RWPE2 (cell line): ENCODE measurements at places on chromosomes 2 and 18.

DNA sequence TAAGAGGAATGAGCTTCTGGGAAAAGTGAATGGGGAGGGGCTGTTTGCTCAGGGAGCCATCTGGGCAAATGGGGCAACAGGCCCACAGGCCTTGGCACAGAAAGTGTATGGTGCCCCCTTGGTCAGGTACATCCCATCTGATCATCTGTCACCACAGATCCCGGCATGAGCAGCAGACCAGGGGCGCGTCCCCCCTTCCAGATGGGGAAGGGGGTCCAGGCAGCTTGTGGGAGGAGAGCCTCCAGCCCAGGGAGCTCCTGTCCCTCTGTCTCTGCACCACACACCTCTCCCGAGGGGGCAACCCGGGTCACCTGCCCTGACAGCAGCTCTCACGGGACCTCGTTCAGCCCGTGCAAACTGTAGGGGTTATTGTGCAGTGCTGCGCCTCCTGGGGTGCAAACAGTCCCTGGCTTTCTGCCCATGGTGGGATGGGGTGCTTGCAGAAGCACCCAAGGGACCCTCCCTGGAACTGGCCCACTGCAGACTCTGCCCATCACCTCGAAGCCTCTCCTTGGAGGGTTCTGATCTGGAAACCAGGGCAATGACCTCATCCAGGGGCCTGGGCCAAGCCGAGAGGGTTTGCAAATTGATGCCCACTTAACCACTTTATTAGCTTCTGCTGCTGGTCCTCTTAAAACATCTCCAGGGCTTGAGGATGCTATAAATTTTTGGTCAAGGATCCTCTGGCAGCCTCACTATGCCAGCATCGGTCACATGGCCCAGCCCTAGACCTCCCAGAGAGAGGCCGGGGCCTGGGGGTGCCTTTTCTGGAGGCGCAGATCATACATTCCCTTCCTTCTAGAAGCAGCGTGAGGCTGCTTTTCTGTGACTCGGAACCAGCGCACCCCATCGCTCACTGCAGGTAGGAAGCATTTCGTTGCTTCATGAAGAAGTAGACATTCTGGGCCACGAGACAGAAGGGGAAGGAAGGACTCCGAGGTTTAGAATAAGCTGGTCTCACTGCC is 7.6 kb upstream of the BOK start:
- DNase-seq = no peak

GRCh38 chr2:52597346-52597745 is 1170.3 kb upstream of the CHAC2 start:
- DNase-seq = no peak

GRCh38 chr18:42533009-42533575 is 578.1 kb downstream of the PIK3C3 start:
- DNase-seq = no peak

GRCh38 chr2:59824314-59824713 is 729.1 kb downstream of the BCL11A start:
- no peak for DNase-seq

- no peak for DNase-seq
Observed at GRCh38 chr2:215430528-215431187, 5.2 kb downstream of the FN1 start.

- DNase-seq = no peak
Observed at GRCh38 chr2:28659127-28659526, 92.5 kb upstream of the PPP1CB start.

GRCh38 chr2:203692031-203692710 is 14.3 kb upstream of the CD28 start:
- DNase-seq = no peak
